ENCODE measurements at places on chromosomes 16 and 17.

DNA sequence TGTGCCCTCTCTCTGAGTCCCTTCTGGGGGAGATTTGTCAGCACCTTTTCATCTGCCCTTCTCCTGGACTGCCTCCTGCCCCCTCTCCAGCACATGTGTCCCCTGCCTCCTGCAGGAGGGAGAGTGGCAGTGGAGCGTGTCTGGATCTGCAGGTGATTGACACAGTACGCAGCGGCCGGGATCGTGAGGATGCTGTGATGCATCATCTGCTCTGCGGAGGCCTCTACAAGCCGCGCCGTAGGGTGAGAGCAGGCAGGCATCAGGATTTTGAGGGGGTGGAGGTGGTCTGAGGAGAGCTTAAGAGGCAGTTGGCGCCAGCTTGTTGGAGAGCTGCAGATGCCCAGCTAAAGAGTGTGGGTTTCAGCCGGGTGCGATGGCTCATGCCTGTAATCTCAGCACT is 10.9 kb downstream of the SLC9A5 start:
- no peak for DNase-seq

DNA sequence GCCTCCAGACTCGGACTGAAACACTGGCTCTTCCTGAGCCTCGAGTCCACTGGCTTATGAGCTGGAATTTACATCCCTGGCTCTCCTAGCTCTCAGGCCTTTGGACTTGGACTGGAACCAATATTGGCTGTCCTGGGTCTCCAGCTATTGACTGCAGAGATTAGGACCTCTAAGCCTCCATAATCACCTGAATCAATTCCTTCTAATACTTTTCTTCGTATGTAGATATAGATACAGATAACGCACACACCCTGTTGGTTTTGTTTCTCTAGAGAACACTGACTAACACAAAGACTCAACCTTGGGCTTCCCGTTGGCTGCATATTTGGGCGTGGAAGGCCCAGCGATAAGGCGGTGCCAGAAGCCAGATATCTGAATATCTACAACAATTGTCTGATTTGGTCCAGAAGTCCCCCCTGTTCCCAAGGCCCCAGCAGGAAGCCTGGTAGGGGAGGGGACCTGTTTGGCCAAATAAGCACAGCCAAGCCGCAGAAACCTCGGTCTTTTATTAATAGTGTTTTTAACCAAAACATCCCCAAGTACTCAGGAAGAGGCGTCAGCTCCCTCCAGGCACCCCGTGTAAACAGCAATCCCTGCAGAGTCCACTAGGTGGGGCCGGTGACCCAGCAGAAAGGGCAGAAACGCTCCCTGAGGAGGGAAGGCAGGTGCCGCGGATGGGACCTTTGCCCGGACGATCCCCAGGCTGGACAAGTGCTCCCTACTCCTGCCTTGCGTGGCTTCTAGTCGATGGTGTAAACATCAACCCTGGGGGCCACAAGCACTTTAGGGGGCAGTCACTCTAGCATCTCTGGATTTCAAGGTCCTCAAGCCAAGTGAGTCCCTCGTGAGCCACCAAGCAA is 57.0 kb downstream of the ABR start:
- peak; percentile 53 for DNase-seq

DNA sequence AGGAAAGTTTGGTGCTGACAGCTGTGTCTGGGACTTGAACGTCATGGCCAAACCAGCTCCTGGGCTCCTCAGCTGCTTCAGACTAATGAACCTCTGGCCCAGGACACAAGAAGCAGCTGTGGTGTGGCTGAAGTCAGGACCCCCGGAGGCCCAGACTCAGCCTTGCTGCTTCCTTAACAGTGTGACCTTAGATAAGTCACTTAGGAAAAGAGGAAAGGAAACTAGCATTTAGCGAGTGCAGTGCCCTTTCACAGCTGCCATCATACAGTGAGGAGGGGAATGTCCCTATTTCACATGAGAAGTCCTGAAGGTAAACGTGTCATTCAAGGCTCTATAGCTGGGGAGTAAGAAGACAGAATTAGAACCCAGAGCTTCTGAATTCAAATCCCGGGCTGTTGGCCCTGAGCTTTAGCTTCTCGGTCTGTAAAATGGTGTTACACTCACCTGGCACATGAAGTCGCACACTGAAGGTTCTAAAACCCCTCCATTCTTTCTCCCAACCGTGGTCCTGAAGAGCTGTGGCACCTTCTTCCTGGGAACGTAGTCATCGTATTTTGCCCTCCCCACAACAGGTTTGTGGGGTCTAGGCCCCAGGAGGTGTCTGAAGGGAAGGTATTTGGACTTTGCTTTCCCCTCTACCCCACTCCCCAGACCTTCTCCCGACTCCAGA is 910 bp upstream of the RAMP2 start:
- no peak for DNase-seq

GRCh38 chr17:31511195-31511578 is 119.7 kb downstream of the RAB11FIP4 start:
- peak; percentile 54 for DNase-seq

- no peak for DNase-seq
Observed at GRCh38 chr16:4260360-4260759, 12.5 kb downstream of the TFAP4 start.

DNA sequence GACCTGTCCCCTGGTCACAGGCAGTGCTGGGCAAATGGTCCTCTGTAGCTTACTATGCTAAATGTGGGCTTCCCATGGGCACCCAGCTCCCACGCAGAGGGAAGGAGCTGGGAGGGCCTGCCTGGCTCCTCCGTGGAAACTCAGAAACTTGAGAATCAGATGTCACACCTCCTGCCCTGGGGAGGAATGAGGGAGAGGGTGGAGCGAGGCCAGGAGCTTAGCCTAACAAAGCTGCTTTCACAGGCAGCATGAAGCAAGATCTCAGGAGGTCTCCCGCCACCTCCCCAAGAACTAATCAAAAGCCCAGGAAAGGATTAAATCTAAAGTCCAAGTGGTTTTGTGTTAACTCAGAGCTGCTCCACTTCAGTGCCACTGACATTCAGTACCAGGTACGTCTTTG is 33.6 kb upstream of the XYLT2 start:
- no peak for DNase-seq

GRCh38 chr17:50201276-50201854 is at the start of gene COL1A1:
Gene COL1A1 (minus strand): TSS chr17:50201631. CDS start chr17:50201513, 118 bp downstream.
- no peak for DNase-seq

- DNase-seq: peak; percentile 33
Observed at GRCh38 chr17:44353672-44354331, 8.7 kb downstream of the GRN start.

- no peak for DNase-seq
Observed at GRCh38 chr17:32258383-32259140, 7.1 kb upstream of the RHBDL3 start.

GRCh38 chr16:68408428-68408827 is 39.9 kb downstream of the SMPD3 start:
- DNase-seq: no peak

- DNase-seq: no peak
Observed at GRCh38 chr17:6981426-6981825, 14.4 kb upstream of the ALOX12 start.

- DNase-seq: no peak
Observed at GRCh38 chr16:4519274-4520058, 19.1 kb downstream of the CDIP1 start.

DNA sequence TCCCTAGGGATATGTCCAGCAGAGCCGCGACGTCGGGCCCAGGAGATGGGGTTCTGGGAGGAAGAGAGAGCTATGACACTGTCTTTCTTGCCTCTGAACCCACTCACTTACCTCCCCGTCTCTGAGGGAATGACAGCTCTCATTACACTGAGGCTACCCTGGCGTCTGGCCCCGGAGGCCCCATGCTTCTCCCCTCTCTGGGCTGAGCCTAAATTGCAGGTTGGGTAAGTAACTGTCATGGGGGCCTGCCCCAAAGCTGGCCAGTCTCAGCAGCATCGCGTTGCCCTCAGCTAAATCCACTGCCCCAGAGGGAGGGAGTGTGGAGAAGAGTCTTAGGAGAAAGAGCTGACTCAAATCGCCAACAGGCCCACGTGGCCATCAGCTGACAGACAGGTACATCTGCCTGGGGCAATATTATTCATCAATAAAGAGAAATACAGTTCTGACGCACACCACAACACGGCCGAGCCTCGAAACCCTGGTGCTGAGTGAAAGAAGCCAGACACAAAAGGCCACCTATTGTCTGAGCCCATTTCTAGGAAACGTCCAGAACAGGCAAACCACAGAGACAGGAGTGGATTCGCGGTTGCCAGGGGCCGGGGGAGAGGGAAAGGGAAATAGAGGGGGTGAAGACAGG is 156.4 kb downstream of the C16orf95 start:
- DNase-seq: no peak

- DNase-seq: no peak
Observed at GRCh38 chr17:28065706-28066105, 23.2 kb downstream of the NLK start.
